ENCODE measurements at places on chromosomes 2 and 18.

DNA sequence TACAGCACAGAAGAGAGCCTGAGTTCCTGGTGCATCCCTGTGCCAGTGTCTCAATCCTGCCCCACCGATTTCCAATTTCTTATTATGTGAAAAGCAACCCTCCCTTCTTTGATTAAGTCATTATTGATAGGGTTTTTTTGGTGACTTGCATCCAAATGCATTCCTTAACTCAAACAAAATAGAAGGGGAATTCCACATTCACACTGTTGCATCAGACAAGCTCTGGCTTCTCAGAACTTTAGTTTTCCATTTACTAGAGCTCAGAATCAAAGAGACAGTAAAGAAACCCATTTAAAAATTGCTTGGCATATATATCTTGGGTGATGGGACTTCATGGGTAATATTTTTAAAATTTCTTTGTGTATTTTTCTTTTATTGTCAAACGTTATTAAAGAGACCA is 13.8 kb upstream of the TMEM200C start:
- no peak for DNase-seq

- DNase-seq: no peak
Measured at GRCh38 chr2:216520112-216520511, 21.5 kb downstream of the RPL37A start.

DNA sequence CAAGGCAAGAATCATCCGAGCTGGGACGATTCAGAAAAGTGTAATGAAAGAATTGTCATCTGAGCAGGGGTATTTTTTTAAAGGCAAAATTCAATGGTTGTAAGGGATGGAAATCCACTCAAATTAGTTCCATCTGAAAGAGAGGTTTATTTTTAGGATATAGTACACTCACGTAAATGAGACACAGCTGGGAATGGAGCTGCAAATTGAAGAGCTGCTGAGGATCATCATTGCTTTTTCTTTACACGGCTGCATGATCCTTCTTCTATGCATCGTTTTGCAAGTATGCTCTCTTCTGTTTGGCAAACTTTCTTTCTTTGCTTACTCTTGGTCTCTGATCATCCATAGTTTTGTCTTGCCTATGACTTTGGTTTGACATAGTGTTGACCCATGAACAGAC is 27.4 kb upstream of the CUL3 start:
- DNase-seq: no peak

- no peak for DNase-seq
Measured at GRCh38 chr2:205769879-205770278, 87.6 kb downstream of the NRP2 start.

GRCh38 chr2:216858312-216858711 is 1.6 kb downstream of the TNP1 start:
- no peak for DNase-seq

- no peak for DNase-seq
Measured at GRCh38 chr2:129730979-129731378, 248.5 kb upstream of the RAB6C start.

GRCh38 chr2:151198645-151199044 is 63.0 kb downstream of the RBM43 start:
- no peak for DNase-seq

DNA sequence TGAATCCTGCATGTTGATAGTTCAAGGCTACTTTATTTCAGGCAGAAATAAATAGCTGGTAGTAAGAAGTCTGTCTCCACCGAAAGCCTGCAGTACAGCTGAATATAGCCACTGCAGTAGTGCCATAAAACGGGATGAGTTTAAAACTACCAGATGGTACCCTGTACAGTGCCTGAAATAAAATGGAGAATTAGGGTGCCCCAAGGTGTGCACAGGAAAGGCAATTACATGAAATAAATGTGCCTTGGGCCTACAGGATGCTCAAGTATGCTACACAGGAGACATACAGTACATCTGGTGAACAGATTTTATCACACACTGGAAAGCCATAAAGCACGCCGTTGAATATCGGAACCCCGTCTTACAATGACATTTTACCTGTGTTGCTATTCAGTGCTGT is 447.7 kb upstream of the HNRNPA3 start:
- DNase-seq: no peak

DNA sequence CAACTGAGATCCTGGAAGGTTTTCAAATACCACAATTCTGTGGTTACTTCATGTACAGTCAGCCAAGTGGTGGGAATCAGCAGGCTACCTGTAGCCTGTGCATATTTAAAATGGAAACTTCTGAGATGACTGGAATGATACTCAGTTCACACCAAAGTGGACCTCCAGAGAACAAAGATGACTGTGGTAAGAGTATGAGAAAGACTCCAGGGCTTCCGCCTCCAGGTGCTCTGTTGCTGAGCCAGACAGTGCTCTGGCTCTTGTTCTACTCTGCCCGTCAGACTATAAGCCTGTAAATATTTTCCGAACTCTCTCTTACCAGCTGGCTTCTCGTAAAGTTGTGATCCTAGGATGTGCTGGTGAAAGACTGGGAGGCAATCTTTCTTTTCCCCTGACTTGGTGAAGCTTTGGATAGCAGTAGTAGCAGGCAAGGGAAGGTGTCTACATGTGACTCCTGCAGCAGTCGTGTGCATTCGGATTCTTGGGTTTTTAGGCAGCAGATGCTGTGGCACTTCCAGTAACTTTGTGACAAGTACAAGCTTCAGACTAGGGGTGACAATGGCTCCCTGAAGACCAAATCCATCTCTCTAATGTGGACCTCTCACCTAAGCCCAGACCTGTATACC is 23.1 kb downstream of the ST3GAL5 start:
- DNase-seq: no peak

GRCh38 chr2:241522477-241522876 is 14.1 kb upstream of the STK25 start:
- DNase-seq: no peak

GRCh38 chr2:132517386-132517785 is 100.8 kb downstream of the GPR39 start:
- no peak for DNase-seq

DNA sequence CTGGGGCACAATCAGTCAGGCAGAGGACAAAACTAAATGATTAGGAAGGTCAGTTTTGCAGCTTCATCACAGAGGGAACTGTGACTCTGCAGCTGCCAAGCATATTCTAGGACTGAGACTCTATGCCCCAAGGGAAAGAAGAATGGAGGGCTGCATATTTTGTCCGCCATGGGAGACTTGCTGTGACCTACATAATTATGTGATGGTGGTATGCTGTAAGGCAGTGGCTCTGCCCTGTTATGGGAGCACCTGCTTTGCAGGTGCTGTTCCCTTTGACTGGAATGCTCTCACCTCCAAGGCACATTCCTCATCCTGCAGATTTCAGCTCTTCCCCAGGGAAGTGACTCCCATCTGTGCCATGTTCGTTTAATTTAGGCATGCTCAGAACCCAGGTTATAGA is 261.9 kb upstream of the EPHA4 start:
- no peak for DNase-seq

GRCh38 chr2:168566974-168567665 is 111.0 kb downstream of the CERS6 start:
- no peak for DNase-seq

DNA sequence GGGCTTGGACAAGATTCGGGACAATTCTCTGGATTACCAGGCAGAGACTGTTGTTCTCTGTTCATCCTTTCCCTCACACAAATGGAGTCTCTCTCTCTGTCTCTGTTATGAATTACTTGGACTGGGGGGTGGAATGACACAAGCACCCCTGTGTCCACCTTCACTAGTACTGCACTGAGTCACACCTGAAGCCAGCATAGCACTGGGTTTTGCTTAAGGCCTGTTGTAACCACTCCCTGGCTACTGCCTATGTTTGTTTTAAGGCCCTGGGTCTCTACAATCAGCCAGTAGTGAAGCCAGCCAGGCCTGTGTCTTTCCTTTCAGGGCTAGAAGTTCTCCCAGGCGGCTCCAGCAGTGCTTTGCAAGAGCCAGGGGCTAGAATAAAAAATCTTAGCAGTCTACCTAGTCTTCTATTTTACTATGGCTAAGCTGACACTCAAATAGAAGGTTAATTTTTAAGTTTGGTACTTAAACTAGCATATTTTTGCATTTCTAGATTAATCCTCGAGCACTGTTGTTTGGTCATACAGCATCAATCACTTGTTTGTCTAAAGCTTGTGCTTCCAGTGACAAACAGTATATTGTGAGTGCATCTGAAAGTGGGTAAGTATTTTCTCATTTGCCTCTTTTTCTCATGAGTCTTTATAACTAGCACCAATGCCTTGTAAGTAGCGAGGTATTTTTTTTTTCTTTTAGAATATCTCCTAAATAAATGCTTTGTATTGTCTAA is 27.8 kb downstream of the WDR7 start:
- no peak for DNase-seq

- no peak for DNase-seq
Measured at GRCh38 chr2:200486529-200486928, 23.3 kb downstream of the KCTD18 start.

GRCh38 chr2:44676379-44676778 is 265.1 kb upstream of the SIX3 start:
- no peak for DNase-seq

- no peak for DNase-seq
Measured at GRCh38 chr18:34746614-34747013, 36.5 kb downstream of the DTNA start.

GRCh38 chr2:45890819-45891218 is 239.3 kb downstream of the PRKCE start:
- no peak for DNase-seq

- DNase-seq: no peak
Measured at GRCh38 chr18:65822826-65823225, 72.0 kb downstream of the CDH7 start.

DNA sequence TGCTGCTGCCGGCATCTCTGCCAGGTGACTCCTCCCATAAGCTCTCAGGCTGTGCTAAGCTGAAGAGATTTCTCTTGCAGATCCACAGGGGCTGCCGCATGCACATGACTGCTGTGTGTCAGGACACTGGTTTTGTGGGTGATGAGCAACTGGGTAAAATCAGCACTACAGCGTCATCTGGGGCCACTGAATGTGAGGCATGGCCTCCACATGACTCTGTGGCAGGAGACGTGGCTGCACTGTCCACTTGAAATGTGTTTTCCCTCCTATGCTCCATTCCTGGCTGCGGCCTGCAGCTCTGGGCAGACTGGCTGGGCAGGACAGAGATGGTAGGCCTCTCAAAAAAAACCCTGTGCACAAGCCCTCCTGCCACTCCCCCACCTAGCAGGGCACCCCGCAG is 63.6 kb downstream of the MARCO start:
- no peak for DNase-seq

DNA sequence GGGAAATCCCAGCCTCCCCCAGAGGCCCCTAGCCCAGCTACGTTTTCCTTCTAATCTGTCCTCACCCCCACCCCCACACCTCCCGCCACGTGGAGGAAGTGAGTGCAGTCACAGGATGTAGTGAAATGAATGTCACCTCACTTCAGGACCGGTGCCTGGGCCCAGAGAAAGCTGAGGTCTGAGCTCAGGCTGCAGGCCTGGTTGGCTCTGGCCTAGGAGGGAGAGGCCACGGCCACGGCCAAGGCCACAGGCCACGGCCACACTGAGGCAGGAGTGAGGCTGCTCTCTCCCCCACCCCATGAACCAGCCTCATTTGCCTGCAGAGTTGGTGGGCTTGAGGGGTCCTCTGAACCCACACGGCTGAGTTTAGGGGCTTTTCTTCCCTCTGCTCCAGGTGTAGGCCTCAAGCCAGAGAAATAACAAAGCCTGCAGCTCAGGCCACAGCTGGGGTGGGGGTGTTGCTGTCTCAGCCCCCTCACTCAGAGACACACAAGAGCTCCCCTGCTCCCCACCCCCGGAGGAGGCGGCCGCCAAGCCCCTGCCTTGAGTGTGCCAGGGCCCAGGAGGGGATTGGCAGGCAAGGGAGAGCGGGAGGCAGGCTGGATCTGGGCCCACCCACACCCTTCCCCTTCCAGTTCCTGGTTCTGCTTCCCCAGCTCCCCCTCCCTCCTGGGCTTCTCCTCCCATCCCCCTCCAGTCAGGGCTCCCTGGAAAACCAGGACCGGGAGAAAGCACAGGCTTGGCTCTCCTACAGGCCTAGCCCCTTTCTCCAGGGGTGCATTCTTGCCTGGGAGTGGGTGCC is 27.0 kb downstream of the DNMT3A start:
- peak; percentile 93 for DNase-seq

GRCh38 chr18:48543228-48543627 is 4.4 kb downstream of the CTIF start:
- DNase-seq: no peak

GRCh38 chr18:417495-417894 is 83.0 kb downstream of the COLEC12 start:
- no peak for DNase-seq

- peak; percentile 32 for DNase-seq
Measured at GRCh38 chr18:79521416-79522205, 125.9 kb downstream of the NFATC1 start.

GRCh38 chr18:56393870-56394269 is 244.5 kb downstream of the TXNL1 start:
- no peak for DNase-seq

- no peak for DNase-seq
Measured at GRCh38 chr2:15412779-15413178, 148.4 kb downstream of the NBAS start.

DNA sequence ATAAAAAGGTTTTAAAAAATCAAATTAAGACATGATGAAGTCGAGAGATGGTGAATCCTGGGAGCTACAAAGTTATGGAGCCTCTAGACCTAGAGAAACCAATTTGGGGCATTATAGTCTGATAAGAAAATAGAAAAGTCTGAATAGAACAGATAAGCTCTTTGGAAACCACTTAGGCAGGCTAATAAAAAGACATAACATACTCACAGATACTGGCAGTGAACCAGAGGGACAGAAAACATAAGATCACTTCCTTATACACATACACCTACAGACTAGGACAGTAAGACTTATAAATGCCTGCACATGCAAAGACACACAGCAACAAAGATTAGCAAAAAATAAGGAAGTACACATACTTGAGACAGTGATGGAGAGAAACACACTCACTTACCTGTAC is 20.0 kb downstream of the SMC6 start:
- DNase-seq: no peak

DNA sequence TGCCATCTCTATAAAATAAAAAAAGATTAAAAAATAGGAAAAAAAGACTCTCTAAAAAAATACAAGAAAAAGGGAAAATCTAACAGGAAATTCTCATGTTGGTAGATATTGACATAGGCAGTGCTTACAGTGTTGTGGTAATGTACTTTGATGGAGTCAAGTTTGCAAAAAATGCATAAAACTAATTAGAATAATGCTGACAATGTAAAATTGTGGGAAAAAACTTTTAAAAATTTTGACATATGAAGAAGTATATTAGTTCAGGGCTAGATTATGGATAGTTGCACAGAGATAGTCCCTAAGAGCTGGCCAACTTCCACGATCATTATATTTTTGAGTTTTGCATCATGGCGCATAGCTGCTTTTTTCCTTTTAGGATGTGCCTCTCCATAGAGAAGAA is 72.7 kb downstream of the GBX2 start:
- no peak for DNase-seq

- DNase-seq: peak; percentile 51
Measured at GRCh38 chr2:174327021-174327840, 7.5 kb upstream of the SP9 start.

DNA sequence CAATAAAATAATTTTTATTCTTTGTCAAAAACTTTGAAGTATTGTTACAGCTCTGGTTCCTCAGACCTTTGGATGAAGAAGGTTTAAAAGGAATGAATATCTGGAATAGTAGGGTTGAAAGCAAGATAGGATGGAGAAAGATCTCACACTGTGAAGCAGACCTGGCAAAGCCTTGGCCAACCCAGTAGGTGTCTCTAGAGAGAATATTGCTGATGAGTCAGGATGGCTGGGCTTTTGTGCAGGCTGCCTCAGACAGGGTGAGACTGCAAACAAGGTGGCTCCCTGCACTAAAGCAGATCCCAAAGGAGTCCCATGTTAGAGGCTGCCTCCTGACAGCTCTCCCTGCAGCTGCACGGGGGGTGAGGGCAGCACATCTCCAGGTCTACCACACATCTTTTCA is 226.0 kb upstream of the ITGA4 start:
- no peak for DNase-seq

- no peak for DNase-seq
Measured at GRCh38 chr18:69172046-69172445, 228.6 kb upstream of the DOK6 start.

Measured in activated T-cell treated with anti-CD3 and anti-CD28 coated beads, Interleukin-2, amount 50 U/mL, for 24 hours (primary cell).